Neural progenitor cell (in vitro differentiated cells): ENCODE measurements at places on chromosomes 3 and 15.

GRCh38 chr3:134650431-134651346 is at the start of gene KY:
KY (minus strand) TSS chr3:134651022; CDS start chr3:134650960, 62 bp downstream.
- peak; percentile 77 for DNase-seq

DNA sequence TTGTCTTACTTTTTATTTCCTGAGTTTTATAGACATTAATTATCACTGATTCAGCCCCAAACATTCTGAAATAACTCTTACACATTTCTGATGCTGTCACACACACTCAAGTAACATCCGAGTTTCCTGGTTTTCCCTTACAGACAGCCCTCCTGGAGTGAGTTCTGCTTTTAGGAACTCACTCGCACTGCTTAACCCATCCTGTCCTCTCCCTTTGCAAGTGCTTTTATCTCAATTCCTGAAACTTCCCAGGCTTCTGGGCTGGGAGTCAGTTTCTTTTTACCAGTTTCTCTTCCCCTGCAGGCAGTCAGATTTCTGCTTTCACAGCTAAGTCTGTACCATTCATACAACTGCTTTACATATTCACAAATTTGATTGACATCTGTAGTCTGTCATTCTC is 15.6 kb upstream of the SH3GL3 start:
- DNase-seq = no peak

GRCh38 chr3:151293127-151293526 is 14.8 kb upstream of the P2RY14 start:
- no peak for DNase-seq

- peak; percentile 19 for DNase-seq
Observed at GRCh38 chr15:57611938-57612337, 20.2 kb downstream of the MYZAP start.

- no peak for DNase-seq
Observed at GRCh38 chr15:62125773-62126172, 39.3 kb downstream of the C2CD4B start.

GRCh38 chr3:57206423-57206822 is 6.6 kb upstream of the HESX1 start:
- no peak for DNase-seq

GRCh38 chr3:69011096-69011730 is 2.3 kb downstream of the EOGT start:
- DNase-seq = no peak

DNA sequence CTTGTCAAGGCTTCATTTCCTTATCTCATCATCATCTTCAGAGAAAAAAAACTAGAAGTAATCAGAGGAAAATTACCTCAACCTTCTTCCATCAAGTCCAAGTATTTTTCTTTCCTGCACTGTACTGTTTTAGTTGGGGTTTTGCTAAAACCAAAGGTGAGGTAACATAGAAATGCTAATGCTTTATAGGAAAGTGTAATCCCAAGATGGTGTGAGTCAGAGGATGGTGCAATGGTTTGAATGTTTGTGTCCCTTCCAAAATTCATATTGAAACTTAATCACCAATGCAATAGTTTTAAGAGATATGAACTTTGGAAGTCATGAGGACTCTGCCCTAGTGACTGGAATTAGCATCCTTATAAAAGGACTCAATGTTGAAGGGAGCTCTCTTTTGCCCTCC is 79.5 kb downstream of the KBTBD8 start:
- no peak for DNase-seq

GRCh38 chr3:172283841-172284357 is 164.4 kb downstream of the GHSR start:
- DNase-seq = no peak

DNA sequence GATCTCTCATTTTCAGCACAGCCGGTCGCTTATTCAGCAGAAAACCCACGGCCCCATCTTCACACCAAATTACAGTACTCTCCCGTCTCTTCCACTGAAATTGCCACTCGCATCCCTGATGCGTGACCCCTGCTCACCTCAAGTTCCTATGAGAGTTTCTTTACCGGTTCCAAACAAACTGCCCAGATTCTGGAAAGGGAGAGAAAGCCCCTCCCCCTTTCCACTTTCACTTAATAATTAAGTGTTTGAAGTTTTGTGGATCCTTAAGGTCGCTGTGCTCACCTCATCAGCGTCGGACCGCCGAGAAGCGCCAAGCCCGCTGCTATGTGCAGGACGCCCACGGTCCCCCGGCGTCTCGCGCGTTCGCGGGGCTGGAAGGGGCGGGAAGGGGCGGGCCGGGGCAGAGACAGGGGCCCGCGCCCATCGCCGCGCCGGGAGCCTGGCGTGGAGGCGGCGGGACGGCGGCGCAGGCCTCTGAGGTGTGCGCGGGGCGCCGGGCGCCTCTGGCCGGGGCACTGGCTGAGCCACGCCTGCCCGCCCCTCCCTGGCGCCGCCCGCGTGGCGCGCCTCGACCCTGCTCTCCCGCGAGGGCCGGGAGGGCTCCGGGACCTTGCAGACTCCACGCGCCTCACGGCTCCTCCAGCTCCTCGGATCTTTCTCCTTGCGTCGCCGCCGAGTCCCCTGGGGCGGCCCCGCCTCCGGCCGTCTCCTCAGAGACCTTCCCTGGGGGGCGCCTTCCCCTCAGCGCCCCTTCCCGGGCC is at the start of gene GPR156:
Gene GPR156, minus strand, starts transcription at position 476 of the 761 bp plus-strand sequence. CDS start 41,124 bp downstream, outside the sequence.
- peak; percentile 56 for DNase-seq

DNA sequence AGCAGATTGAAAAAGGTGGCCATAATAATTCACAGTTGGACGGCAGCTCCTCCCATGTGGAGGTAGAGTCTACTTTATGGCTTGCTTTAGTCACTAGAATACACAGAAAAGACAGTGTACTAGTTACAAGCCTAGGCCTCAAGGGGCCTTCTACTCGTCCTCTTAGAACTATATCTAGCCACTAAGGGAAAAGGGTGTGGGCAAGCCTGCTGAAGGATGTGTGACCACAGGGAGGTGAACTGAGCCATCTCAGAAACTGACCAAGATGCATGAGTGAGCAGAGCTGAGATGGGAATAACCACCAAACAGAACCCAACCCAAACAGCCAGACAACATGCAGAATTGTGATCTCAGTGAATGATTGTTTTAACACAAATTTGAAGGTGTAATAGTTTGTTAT is 335.6 kb upstream of the LMCD1 start:
- no peak for DNase-seq

DNA sequence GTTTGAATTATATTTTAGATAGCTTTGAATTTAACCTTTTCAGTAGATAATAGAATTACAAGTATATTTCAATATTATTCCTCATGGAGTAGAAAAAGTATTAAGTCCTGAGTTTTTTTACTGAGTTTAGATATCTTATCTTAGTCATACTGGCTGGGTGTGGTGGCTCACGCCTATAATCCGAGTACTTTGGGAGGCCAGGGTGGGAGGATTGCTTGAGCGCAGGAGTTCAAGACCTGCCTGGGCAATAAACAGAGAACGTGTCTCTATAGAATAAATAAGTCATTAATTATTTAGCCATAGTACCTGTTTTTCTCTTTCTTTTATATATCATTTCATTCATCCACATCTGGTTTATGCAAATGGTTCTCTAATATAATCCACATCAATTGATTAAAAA is 9.9 kb downstream of the RAP2B start:
- DNase-seq = no peak

DNA sequence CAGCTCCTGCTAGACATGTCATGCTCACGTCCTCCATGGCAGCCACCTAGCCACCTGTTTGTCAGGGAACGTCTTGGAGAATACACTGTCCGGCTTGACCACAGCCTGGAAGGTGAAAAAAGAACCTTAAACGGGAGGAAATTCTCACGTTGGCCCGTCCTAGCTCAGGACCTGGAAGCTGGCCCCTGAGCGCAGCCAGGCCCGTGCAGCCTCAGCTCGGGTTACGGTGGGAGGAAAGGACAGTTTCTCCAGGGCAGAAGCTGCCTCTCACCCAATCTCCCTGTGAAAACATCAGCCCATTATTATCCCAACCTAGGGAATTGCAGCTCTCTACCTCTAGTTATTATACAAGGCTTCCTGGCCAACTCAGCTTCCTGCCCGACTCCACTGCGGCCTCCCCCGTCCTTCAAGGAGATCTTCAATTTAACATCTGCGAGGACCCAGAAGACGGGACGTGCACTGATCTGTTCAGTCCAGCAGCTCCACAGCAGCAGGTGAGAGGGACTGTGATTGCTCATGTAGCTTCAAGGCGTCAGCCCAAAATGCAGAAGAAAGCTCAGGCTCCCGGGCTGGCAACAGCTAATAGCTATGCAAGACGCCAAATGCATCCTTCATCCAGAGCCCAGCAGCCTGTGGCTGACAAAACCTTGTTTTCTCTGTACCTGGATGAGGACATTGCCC is 84.7 kb downstream of the ADAMTS17 start:
- DNase-seq = no peak

GRCh38 chr3:988785-989184 is 104.0 kb upstream of the CNTN6 start:
- DNase-seq = no peak

GRCh38 chr15:55909036-55909811 is 84.2 kb downstream of the NEDD4 start:
- no peak for DNase-seq

GRCh38 chr3:126300761-126301481 is 56.3 kb downstream of the KLF15 start:
- no peak for DNase-seq

DNA sequence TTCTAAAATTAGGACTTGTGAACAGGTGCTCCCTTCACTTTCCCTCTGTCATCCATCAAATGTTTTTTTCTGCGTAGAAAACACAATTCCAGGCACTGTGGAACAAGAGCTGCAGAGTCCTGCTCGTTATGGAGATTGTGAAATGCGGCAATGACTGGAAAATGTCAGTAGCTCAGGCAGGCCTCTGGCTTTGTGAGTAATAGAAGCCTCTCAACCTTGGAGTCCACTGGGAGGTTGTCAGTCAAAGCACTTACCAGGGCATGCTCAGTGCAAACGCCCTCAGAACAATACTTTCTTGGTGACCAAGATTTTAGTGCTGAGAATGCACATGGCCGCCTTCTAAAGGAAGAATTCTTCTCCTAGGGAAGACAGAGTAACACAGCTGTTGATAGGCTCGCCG is 26.7 kb upstream of the MED12L start:
- peak; percentile 22 for DNase-seq

DNA sequence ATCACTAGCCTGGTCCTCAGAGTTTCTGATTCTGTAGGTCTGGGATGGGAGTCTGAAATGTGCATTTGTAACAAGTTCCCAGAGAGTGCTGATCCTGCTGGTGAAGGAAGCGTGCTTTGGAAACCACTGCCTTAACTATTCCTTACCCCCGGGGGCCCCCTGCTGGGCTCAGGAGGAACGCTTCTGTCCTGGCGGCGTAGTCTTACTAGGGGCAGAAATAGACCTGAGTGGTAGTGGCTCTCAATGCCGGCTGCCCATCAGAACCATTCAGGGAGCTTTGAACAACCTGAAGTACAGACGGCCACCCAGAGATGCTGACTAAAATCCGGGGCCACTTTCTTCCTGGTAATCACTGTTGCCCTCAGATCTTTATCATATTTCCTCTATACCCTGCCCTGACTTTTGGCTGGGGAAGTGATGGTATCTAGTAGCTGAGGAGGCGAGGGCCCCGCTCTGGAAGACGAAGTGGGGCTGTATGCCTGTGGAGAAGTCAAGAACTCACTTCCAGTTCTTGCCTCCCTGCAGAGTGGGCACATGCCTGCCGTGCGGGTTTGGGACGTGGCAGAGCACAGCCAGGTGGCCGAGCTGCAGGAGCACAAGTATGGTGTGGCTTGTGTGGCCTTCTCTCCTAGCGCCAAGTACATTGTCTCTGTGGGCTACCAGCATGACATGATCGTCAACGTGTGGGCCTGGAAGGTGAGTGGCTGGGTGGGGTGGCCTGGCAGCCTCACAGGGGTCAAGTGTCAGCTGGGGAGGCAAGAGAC is 16.3 kb upstream of the JMJD7 start:
- DNase-seq = peak; percentile 90

DNA sequence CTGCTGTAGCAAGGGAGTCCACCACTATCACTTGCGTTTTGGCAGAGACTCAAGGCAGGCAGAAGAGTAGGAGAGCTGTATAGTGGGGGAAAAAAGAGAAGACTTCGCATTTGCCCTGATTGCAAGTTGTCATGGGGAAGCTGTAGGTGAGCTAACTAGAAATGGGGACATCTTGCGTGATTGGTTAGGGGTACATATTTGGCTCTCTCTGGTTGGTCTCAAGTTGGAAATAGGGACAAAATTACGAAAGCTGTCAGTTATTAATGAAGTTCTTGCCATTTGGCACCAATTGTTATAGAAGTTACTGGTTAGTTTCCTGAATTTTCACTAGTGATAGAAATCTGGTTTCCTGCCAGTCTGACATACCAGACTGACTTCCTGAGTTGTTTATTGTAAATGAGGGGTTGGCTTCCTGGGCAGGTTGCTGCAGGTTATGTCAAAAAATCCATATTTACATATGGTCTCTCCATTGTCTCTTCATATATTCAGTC is 8.2 kb upstream of the SENP7 start:
- no peak for DNase-seq

DNA sequence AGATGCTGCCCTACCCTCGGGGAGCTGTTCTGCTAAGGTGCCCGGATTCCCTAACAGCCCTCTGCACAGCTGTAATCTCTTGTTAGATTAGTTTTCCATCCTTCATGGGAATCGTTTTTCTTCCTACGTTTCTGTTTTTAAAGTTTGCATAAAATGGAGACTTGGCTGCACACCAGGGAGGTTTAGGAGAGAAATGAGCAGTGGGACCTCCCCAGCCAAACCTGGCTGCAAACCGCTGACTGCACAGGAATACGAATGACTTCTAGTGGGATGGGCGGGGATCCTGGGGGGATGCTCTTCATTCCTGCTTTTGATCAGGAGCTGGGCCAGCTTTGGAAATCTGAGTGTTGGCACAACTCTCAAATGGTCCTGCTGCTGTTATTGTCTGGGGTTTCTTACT is 77.5 kb downstream of the THSD4 start:
- no peak for DNase-seq

- no peak for DNase-seq
Observed at GRCh38 chr3:184764191-184764590, 47.8 kb upstream of the VPS8 start.

- DNase-seq = no peak
Observed at GRCh38 chr15:61205346-61205921, 23.7 kb downstream of the RORA start.

DNA sequence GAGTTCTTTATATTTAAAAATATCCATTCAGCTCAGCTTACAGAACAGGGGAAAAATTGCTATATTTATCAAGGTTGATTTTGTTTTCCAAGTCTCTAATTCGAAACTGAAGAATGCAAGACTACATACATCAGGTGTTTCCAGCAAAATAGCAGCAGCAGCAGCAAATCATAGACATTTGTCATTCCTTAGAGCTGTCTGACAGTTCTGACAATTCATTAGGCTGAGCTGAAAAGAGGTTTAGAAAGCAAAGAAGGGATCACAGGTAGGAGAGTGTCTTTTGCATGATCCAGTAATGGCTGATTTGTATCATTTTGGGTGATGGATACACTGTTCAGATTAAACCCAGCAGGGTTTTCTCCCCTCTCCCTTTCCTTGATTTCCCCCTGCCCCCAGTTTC is 545.7 kb downstream of the MCTP2 start:
- no peak for DNase-seq

GRCh38 chr15:85642693-85643066 is 152.0 kb downstream of the KLHL25 start:
- no peak for DNase-seq

DNA sequence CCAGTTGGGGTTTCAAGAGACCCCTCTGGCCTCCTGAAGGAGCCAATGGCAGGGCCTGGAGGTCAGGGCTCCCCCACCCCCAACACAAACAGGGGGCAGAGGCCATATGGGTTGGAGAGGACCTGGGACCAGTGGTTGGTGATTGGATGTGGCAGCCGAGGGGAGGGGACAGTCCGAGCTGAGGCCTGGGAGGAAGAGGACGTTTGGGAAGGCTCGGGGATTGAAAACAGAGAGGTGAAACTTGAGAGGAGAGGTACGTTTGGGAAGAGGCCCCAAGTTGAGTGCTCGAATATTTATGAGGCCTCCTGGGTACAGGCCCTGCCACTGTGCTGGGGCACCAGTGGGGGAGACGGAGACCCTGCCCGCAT is 53.7 kb downstream of the DNAJB8 start:
- DNase-seq = peak; percentile 41
